ENCODE measurements at places on chromosomes 1 and 21.

GRCh38 chr1:220222939-220223338, 49.3 kb downstream of the RAB3GAP2 start:
- DNase-seq, result no peak

- DNase-seq, result no peak
These were observed 57.7 kb downstream of the LRRC8C start for GRCh38 chr1:89690595-89690994.

- DNase-seq, result no peak
These were observed 280.2 kb upstream of the PLXNA2 start for GRCh38 chr1:208524376-208524775.

DNA sequence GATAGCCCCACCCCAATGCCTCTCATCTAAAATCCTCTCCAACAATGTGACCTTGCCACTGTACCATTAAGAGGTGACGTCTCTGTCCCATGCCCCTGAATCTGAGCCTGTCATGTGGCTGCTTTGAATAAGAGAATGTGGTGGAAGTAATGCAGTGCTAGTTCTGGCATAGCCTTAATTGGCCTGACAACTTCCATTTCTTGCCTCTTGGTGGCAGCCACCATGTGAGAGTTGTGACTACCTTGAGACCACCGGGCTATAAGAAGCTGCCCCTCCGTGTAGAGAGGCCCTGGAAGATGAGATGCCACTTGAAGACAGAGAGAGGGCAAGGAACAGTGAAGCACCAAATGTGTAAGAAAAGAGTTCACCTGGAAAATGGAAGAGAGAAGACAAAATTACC, 95.4 kb downstream of the POFUT2 start:
- DNase-seq, result no peak

DNA sequence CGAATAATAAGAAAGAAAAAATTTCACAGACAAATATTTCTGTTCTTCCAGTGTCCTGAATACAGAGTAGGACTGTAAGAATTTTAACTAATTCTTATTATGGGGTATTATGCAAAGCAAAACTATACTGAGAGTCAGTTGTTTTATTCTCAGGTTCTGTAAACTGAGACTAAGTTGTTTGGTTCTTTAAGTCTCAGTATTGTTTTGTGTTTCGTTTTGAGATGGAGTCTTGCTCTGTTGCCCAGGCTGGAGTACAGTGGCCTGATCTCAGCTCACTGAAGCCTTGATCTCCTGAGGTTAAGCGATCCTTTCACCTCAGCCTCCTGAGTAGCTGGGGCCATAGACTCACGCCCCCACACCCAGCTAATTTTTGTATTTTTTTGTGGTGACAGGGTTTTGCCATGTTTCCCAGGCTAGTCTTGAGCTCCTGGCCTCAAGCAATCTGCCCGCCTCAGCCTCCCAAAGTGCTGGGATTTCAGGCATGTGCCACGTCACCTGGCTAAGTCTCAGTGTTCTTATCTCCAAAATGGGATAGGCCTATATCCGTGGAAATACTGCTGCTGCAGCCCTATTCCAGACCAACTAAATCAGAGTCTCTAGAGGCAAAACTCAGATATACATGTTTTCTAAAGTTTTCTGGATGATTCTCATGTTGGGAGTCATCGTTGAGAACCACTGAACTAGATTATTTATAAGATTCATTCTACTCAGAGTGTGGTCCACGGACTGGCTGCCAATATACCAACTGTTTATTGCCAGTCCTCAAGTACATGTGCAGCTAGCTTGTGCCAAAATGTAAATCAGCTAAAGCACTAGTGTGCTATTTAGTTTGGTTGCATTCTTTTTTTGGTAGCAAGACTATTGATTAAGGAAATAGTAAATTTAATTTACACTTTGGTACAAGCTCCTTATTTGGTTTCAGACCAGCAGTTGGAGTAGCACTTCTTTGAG, 116.6 kb downstream of the HS2ST1 start:
- no peak for DNase-seq

GRCh38 chr1:22553104-22553880, 10.0 kb upstream of the EPHA8 start:
- no peak for DNase-seq

DNA sequence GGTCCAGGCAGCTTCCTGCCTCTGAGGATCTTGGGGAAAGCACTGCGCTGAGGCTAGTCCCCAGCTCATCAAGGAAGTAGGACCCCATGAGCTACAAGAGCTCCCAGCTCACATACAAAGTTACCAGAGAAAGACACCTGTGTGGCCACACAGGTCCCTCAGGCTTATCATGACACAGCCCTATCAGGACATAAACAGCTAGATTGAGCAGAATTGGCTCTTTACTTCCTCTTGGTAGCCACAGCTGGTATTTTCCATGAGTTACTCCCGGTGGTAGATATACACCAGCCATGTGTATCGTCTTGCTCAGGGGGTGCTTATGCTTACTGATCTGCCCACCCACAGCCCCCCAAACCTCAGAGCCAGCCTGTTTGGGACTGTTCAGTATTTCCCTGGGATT, 1.2 kb downstream of the LENEP start:
- DNase-seq, result no peak

DNA sequence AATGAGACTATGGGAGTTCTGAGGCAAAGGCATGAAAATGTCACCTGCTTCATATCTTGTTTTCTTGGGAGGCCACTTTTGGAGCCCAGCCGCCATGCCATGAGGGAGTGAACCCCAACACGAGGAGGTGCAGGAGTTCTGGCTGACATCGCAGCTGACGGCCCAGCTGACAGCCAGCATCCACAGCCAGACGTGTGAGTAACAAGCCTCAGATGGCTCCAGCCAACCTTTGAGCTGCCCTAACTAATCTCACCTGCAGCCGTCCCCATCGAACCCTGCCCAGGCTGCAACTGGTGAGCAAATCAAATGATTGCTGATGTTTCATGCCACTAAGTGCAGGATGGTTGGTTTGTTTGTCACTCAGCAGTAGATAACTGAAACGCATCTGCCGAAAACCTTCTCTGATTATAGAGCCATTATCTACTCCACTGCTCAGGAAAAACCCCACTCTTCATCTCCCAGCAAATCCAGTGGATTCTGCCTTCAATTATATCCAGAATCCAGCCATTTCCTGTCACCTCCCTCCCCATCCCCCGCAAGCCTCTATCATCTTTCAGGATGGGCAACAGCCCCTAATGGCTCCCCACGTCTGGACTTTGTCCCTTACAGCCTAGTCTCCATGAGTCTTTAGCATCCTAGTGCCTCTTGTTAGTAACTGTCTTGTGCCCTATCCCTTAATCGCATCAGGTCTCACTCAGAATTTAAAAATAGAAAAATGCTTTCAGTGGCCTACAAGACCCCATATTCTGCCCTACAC, 18.5 kb upstream of the RAB4A start:
- DNase-seq, result no peak

GRCh38 chr1:236618507-236618906, 14.2 kb upstream of the HEATR1 start:
- DNase-seq, result no peak

DNA sequence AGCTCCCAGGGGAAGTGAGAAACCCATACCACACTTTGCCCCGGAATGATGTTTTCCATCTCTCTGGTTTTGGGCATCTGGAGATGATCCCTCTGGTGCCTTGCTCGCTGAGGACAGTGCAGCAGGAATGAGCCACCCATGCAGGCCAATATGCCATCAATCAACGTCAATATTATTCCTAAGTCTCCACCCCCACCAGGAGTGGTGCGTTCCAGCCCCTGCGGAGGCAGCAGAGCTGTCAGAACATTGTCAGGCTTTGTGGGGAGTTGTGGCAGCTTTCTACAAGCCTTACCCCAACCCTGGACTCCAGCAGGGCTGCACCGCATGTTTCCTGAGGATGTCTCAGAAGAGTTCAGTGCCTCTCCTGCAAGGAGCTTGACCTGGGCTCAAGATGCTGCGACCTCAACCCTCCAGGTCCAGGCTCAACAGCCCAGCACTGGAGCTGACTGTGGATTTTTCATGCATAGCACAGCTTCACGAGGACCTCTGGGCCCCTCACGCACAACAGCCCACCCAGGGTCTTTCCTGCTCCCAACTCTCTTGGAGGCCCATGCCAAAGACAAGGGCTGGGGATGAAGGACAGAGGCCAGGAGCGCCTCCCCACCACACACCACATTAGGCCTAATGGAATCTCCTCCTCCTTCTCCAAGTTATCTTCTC, 67.5 kb downstream of the PSMG1 start:
- DNase-seq, result no peak

Measured in fibroblast of skin of left biceps (primary cell).